ENCODE measurements at places on chromosomes 5 and 9. TPM values are rescaled to one million over a fixed set of nuclear protein-coding genes. Genes with fewer than 3 reads are reported as not detected.

Gene HTR1A
- not detected for total RNA-seq

Gene LCN15
- not detected for total RNA-seq

Gene ZNF782
- total RNA-seq = 2.0 TPM

Gene DHFR
- total RNA-seq = 80.5 TPM

Gene PCDHB16
- total RNA-seq = 8.6 TPM

Gene CORO2A
- total RNA-seq = 3.6 TPM

Gene TGFBI
- total RNA-seq = 744 TPM

Gene FOXD4L4
- total RNA-seq = 0.07 TPM

Gene FOXD4L6
- not detected for total RNA-seq

Gene MRRF
- total RNA-seq = 27.3 TPM

- peak; percentile 6 for DNase-seq
Observed at GRCh38 chr5:156815988-156816599, 34.0 kb upstream of the PPP1R2B start.

GRCh38 chr5:168455201-168455600 is 31.1 kb upstream of the RARS1 start:
- no peak for DNase-seq

DNA sequence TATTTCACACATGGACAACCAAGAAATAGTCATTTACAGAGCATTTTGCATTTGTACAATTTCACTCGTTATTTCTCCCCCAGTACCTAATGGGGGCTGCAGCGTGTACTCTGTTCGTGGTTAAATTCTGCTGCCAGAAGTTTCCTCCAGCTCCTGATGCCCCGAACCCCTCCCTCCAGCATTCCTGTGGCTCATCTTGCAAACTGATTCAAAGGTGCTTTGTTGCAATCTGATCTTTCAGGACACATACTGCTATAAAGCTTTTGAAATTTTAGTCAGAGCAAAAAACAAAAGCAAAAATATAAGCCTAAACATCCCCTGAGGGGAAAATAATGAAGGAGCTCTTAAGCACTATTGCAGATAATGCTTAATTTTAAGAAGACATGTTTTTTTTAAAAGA is 27.7 kb downstream of the UBLCP1 start:
- peak; percentile 80 for DNase-seq

DNA sequence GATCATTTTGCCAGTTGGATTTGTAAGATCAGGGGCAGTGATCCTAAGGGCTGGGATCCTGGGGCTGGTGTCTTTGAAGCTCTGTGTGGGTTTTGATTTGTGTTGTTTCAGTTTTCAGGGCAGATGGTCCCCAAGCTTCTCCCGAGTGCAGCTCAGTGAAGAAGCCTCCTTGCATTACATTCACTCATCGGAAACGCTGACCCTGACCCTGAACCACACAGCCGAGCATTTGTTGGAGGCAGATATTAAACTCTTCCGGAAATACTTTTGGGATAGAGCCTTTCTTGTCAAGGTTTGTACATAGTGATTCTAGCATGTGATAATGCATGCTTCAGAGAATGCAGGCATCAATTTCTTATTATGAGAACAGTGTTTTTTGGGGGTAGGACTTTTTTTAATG is 150.4 kb downstream of the ARHGEF28 start:
- DNase-seq = no peak

- no peak for DNase-seq
Observed at GRCh38 chr5:161546095-161546469, 443 bp downstream of the GABRB2 start.

GRCh38 chr5:158699298-158699880 is 400.3 kb downstream of the EBF1 start:
- DNase-seq = no peak

GRCh38 chr5:103918668-103919367 is 356.2 kb upstream of the NUDT12 start:
- peak; percentile 79 for DNase-seq

GRCh38 chr5:132471944-132472343 is 18.6 kb downstream of the IRF1 start:
- peak; percentile 88 for DNase-seq

DNA sequence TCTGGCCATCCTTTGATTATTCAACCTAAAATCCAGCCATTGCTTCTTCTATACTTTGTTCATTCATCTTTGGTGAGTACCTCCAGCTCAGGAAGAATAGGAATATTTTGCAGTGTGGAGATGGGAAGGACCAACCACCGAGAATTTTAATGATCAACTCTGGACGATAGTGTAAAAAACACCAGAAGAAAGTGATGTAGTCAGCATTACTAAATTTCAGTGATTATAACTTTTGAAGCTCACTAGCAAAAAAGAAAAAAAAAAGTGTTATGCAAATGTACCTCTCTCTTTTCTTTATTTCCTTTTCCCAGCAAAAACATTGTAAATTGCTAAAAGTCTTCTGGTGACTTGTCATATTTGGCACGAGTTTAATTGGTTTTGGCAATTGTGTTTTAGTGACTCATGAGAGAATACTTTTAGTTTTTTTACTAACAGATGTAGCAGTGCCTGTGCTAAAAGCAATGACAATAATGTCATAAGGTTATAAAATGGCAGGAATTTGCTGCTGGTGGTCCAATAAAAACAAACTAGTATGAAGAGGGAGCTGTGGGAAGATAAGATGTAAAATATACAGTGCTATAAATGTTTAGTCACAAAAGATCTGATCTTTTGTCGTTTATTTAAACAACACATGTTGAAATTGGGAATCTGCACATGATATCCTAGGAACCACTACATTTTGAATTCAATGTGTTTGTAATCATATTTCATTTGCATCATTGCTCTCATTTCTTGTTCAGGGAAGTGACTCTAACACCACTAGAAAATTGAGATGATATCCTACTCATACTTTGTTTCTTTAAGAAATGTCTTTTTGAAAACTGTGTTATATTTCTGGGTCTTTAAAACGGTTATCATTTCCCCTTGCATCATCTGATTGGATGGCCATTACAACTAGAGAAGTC is 81.3 kb upstream of the ERCC6L2 start:
- DNase-seq = peak; percentile 98

DNA sequence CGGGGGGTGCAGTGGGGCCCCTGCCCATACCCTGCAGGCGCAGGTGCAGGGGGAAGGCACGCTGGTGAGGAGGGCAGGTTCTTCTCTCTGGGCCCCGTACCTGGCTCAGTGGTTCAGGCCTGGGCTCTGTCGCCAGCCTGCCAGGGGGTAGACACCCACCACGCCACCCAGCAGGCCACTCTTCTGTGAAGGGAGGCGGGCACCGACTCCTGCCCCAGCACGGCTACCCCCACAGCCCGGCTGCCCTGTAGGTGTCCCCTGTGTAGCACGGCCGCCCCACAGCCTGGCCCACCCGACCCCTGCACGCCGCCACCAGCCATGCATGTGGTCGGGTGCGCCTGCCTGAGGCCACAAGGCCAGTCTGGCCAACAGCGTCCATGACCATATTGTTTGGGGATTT is 1.7 kb downstream of the LCN6 start:
- no peak for DNase-seq

DNA sequence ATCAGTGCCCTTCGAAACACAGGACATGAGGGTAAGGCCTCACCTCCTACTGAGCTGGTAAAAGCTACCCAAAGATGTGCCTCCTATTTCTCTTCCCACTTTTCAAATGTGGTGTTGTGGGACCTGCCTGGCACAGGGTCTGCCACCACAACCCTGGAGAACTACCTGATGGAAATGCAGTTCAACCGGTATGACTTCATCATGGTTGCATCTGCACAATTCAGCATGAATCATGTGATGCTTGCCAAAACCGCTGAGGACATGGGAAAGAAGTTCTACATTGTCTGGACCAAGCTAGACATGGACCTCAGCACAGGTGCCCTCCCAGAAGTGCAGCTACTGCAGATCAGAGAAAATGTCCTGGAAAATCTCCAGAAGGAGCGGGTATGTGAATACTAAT is 1.9 kb downstream of the IRGM start:
- peak; percentile 25 for DNase-seq

- no peak for DNase-seq
Observed at GRCh38 chr9:99220011-99220410, 1.7 kb downstream of the ALG2 start.

DNA sequence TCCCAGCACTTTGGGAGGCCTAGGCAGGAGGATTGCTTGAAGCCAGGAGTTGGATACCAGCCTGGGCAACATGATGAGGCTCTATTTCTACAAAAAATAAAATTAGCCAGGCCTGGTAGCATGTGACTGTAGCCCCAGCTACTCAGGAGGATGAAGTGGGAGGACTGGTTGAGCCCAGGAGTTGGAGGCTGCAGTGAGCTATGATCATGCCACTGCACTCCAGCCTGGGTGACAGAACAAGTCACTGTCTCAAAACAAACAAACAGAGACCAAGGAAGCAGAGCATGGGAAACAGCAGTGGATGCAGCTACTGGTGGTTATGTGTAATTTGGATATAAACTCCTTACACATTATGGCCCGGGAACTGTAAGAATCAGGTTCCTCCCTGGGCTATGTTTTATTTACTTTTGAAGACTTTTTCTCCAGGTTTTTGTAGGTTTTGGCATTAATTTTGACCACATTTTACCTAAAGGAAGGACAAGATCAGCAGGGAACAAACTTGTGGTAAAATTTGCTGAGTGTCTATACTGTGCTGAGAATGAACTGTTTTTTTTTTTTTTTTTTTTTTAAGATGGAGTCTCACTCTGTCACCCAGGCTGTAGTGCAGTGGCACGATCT is 8.3 kb downstream of the KIF2A start:
- DNase-seq = peak; percentile 28

DNA sequence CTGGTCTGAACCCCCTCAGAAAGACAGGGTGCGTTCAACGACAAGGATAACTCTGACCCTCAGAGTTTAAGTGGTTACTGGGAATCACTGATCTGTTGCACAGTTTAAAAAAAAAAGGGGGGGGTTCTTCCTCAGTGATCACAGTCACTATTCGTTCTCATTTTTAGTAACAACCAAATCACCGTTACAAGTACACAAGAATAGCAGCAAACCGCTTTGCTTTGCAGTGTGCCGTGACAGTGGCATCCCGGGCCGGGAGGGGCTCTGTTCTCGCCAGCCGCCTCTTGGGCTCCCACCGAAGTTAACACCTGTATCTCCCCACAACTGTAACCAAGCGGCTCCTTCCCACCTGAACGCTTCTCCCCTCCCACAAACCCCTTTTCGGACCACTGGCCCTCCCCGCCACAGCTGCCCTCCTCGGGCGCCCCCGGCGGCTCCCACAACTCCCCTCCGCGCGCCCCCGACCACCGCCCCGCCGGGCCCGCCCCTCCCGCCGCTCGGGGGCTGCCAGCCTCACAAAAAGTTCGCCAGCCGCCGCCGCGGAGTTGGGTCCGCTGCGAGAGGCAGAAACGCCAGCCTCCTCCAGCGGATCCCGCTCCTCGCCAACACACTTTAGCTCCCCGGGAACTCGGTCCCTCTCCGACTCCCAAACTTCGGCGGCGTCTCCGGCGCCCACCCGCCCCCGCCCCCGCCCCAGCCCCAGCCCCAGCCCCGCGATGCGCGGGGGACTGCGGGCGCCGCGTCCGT is 1.2 kb downstream of the SSBP2 start:
- DNase-seq = peak; percentile 31

DNA sequence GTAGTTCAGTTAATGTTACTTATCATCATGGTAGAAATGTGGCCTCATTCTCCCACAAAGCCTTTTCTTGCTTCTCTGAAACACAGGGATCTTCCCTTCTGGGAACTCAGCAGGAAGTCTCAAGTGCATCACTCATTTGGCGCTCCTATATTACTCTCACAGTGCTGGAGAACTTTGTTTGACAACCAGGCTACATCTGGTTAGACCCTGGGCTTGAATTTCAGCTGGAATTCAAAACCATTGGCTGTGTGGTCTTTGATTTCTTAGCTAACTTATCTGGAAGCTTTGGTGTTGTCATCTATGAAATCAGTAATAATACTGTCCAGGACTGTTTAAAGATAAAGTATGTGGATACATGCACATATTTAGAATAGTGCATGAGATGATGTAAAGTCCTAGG is 1777.1 kb downstream of the MAT2B start:
- DNase-seq = no peak

DNA sequence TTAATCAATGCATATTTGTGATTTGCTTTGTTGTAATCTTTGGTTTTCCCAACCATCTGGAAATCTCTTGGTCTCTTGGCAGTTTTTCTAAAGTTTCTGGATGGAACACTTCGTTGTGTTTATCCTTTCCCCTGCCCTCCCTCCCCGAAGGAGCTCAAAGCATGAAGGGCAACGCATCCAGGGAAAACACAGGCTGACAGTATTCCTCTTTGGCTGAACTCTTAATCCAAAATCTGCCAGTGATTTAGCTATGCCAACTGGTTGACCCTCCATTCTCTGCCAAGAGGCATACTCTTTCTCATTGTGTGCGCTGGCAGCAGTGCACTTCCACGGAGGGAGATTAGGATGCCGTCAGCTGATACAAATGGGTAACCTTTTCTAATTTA is 20.5 kb downstream of the ZBTB34 start:
- DNase-seq = no peak

GRCh38 chr5:87541033-87541432 is 128.3 kb upstream of the CCNH start:
- DNase-seq = peak; percentile 72

- DNase-seq = no peak
Observed at GRCh38 chr5:175420383-175420782, 23.6 kb downstream of the DRD1 start.

GRCh38 chr5:177357146-177357458 is 622 bp upstream of the RGS14 start:
- DNase-seq = no peak

GRCh38 chr9:14057368-14058324 is 256.3 kb downstream of the NFIB start:
- DNase-seq = no peak

GRCh38 chr5:6236858-6237481 is 141.4 kb downstream of the MED10 start:
- no peak for DNase-seq

DNA sequence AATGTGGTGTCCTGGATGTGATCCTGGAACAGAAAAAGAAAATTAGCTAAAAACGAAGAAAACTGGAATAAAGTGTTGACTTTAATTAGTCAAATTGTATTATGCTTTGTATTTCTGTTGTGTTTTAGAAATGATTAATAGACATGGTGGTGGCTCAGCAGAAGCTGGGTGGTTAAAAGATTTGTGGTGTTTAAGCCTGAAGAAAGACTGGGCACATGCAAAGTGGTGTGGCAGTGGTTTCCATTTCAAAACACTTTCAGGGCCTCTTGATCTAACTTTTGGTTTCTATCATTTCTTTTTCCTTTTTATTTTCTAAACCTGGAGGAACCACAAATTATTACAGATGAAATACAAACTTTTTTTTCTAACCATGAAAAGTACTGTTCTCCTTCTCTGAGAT is 44.1 kb downstream of the ADGRV1 start:
- DNase-seq = no peak

Data from M059J (cell line).